Right atrium auricular region (tissue), 2 donors: ENCODE measurements at places on chromosomes 12 and 14. TPM values are rescaled to one million over a fixed set of nuclear protein-coding genes. Genes with fewer than 3 reads are reported as not detected.

GRCh38 chr12:75825686-75826085, 205.9 kb downstream of the PHLDA1 start:
- DNase-seq = no peak

DNA sequence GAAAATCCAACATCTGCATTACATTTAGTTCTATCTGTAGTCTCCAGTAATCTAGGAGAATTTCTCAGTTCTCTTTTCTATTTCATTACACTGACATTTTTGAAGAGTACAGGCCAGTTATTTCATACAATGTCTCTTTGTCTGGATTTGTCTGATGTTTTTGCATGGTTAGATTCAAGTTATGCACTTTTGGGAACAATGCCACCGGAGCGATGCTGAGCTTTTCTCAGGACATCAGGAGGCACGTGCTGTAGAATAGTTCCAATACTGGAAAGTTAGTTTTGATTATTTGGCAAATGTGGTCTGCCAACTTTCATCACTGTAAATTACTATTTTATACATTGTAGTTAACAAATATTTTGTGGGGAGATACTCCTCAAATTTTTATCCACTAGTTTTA, 43.1 kb downstream of the ALDH1L2 start:
- no peak for DNase-seq

DNA sequence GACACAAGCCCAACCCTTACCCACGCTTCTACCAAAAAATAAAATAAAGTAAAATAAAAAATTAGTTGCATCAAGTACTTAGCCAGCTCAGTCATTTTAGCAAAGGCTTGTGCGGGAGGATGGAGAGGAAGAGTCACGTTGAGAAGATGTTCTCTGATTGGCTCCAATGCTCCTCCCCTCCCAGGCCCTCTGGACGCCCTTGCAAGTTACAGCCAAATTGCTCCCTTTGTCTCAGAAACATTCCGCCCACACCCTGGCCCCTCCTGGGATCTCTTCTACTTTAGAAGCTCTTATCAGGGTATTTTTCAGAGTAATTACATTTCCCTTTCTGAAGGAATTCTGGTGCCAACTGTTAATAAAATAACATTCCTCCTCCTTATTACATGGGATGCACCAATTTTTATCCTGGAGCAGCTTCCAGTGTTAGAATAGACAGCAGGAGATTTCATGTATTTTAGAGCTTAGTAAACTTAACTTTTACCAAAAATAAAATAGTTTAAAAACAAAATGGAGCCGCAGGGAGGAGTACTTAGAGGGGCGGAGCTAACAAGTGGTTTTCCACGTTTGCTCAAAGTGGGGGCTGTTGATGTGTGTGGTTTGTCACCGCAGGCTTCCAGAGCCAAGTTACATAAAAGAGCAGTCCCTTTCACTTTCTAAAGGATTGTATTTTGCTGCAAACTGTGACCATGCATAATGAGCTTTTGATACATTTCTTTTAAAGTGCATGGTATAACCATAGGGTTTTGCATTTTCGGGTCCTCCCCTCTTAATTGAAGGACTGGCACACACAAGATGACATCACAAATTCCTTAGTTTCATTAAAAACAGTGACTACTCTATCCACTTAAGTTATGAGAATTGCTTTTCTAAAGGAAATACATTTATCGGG, 71.7 kb upstream of the RAP1B start:
- DNase-seq = peak; percentile 85

GRCh38 chr12:76891609-76892008, 12.8 kb upstream of the CSRP2 start:
- DNase-seq = no peak

ATXN2 gene
- 33.4 TPM for total RNA-seq

TGM1 gene
- 36.9 TPM for total RNA-seq
